ENCODE measurements at places on chromosomes 7 and 10. TPM values are rescaled to one million over a fixed set of nuclear protein-coding genes. Genes with fewer than 3 reads are reported as not detected.

SH2D4B gene
- 0.15 TPM for total RNA-seq

CNPY1 gene
- not detected for total RNA-seq

PANK1 gene
- 6.1 TPM for total RNA-seq

FBXL13 gene
- not detected for total RNA-seq

ASAH2 gene
- total RNA-seq: 2.1 TPM

NAT16 gene
- not detected for total RNA-seq

TRPV5 gene
- not detected for total RNA-seq

CALCR gene
- total RNA-seq: not detected

COL13A1 gene
- not detected for total RNA-seq

ASB15 gene
- not detected for total RNA-seq

CHST3 gene
- total RNA-seq: 0.03 TPM

PNLIPRP3 gene
- not detected for total RNA-seq

FAM24A gene
- total RNA-seq: not detected

PAX4 gene
- total RNA-seq: not detected

CYP3A7 gene
- total RNA-seq: not detected

AS3MT gene
- 0.15 TPM for total RNA-seq

CXCL12 gene
- not detected for total RNA-seq

WDR86 gene
- total RNA-seq: 1.1 TPM

VAX1 gene
- total RNA-seq: not detected

C10orf90 gene
- total RNA-seq: not detected

HOGA1 gene
- not detected for total RNA-seq

DEPP1 gene
- total RNA-seq: 1.2 TPM

Data from activated CD4-positive, alpha-beta memory T cell treated with anti-CD3 and anti-CD28 coated beads, Interleukin-2, amount 10 ng/mL, durations not matched to agents 7 days and 5 days (primary cell).